ENCODE measurements at places on chromosomes 13 and 19.
A peak's percentile ranks its signal among the peaks of the same experiment; 100 is the strongest.

DNA sequence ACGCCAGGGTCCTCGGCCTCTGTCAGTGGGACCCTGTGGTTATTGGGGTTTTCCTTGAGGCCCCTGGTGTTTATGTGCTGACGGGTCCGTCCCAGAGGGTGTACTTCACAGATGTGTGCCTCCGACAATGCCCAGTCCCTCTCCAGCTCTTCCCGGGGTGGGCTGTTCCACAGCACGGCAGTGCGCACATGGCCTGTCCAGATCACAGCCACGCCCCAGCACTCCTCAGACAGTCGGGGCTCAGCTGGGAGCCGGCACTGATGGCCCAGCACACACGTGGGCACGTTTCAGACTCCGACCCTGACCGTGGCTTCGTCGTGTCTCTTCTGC lies 16.9 kb upstream of the F7 start:
- no peak for DNase-seq

GRCh38 chr19:3304871-3305423 lies 61.4 kb upstream of the NFIC start:
- DNase-seq: no peak

DNA sequence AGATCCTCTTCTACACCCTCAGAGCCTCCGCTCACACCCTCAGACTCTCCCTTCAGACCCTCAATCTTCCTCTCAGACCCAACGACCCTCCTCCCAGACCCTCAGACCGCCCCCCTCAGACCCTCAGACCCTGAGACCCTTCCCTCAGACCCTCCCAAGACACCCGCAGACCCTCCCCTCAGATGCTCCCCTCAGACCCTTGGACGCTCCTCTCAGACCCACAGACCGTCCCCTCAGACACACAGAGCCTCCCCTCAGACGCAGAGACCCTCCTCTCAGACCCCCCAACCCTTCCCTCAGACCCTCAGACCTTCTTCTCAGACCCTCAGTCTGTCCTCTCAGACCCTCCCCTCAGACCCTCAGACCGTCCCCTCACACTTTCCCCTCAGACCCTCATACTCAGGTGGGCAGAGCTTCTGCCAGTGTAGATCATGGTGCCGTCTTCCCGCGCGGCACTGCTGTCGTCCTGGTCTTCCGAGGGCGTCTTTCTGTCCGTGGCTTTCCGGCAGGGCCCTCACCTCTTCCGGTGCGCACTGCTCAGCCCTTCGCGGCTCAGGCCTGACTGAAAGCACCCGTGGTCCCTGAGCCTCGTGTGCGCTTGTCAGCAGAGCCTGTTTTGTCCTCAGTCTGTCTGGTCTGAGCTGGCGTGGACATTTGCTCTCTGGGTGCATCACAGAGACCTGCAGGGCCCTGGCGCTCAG lies 18.9 kb upstream of the TFDP1 start:
- DNase-seq: no peak

GRCh38 chr13:66659701-66660467 lies 570.3 kb downstream of the PCDH9 start:
- DNase-seq: no peak

DNA sequence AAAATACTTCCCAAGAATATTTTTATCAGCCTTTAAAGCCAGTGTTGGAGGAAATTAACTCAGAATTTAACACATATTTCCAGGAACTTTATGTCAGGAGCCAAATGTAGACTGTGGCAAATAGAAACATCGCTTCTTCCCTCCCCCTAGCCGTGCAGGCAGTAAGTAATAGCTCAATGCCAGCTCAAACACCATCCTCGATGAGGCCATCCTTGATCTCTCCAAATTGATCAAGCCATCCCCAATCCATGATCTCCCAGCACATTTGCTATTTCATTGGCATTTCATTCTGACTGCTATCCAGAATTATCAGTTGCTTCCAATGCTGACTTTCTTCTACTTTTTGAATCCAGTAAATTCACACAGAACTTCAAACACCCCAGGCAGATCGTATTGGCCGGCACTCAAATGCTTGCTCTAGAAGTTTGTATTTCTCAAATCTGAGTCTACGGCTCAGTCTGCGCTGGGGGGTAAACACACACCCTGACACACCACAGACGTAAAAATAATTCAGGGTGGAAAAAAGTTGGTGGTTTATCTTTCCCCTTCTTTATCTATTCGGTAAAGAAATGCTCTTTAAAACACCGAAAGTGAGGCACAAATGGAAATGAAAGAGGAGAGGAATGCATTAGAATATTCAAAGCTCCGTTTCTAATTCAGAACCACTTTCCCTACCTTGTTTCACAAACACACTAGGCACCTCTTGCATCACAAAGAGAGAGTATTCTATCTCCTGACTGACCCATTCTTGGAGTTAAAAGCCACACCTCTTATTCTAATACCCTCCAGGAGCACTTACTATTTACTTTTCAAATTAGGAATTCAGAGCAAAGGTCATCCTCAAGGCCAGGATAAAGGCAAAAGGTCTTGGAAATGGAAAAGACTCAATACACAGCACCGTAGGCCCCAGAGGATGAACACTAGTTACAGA lies 991 bp downstream of the OBI1 start:
- DNase-seq: no peak

GRCh38 chr19:18008814-18009213 lies 844 bp downstream of the ARRDC2 start:
- no peak for DNase-seq

- DNase-seq: no peak
Observed at GRCh38 chr13:75579529-75579928, 29.9 kb downstream of the UCHL3 start.

DNA sequence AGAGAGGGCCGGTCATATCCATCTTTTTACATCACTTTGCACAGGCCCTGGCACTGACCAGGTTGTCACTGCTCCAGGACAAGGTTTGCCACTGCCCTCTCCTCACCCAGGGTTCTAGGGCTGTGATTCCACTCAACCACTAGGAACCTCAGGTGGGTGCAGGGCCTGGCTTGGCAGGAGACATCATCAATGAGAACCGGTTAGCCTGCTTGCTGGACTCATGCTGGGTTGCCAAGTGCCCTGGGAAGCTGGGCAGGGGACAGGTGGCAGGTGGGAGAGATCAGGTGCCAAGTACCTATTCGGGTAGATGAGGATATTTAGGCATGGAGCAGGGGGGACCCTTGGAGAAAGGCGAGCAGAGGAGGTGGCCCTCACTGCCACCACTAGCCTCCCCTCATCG lies 4.2 kb upstream of the CERS4 start:
- DNase-seq: no peak

- DNase-seq: peak; percentile 15
Observed at GRCh38 chr13:51714663-51715168, 89.2 kb downstream of the DHRS12 start.

DNA sequence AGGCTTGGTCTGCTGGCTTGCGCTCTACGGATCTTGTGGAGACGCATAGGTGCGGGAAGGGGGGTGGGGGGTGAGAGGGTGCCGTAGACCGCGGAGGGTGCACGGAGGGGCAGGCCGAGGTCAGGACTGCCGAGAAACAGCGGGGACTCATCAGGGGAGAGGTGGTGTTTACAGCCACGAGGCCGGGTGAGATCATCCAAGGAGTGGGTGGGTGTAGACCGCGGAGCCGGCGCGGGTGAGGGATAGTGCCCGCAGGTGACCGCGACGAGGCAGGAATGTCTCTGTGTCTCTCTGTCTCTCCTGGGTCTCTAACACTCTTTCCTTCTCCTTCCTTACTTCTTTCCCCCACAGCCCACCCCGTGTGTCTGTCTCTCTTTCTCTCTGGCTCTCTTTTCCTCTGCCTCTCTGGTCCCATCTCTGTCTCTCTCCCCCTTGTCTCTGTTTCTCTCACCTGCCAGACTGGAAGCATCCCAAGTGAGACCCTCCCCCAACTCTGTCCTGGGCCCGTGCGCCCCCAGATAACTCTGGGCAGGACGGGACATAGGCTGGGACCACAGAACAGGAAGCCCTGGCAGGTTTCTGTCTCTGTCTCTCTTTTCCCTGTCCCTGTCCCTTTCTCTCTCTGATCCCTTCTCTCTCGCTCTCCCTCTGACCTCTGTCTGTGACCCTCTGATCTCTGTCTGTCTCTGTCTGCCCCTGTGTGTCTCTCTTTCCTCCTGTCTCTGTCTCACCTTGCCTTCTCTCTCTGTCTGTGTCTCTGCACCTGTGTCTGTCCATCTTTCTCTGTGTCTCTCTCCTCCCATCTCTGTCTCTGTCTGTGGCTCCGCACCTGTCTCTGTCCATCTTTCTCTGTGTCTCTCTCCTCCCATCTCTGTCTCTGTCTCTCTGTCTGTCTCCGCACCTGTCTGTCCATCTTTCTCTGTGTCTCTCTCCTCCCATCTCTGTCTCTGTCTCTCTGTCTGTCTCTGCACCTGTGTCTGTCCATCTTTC lies 1.8 kb upstream of the KLK4 start:
- no peak for DNase-seq

GRCh38 chr19:17457616-17458015 lies 3.1 kb downstream of the NXNL1 start:
- no peak for DNase-seq

DNA sequence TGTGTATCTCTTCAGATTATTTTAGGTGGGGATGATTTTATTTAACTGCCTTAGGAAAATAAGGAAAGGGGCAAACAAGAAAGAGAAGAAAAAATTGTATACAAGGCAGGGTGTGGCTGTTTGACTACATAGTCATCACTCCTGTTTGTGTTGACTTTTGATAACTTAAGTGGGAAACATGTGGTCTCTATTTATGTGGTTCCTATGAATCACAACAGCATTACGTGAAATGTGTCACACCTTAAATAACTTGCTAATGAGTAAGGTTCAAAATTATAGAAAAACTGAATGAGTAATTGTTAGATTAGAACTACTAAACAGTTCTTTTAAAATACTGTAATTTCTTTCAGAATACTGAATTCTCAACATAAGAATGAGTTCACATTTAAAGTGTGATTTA lies 69.3 kb downstream of the LMO7 start:
- DNase-seq: no peak

DNA sequence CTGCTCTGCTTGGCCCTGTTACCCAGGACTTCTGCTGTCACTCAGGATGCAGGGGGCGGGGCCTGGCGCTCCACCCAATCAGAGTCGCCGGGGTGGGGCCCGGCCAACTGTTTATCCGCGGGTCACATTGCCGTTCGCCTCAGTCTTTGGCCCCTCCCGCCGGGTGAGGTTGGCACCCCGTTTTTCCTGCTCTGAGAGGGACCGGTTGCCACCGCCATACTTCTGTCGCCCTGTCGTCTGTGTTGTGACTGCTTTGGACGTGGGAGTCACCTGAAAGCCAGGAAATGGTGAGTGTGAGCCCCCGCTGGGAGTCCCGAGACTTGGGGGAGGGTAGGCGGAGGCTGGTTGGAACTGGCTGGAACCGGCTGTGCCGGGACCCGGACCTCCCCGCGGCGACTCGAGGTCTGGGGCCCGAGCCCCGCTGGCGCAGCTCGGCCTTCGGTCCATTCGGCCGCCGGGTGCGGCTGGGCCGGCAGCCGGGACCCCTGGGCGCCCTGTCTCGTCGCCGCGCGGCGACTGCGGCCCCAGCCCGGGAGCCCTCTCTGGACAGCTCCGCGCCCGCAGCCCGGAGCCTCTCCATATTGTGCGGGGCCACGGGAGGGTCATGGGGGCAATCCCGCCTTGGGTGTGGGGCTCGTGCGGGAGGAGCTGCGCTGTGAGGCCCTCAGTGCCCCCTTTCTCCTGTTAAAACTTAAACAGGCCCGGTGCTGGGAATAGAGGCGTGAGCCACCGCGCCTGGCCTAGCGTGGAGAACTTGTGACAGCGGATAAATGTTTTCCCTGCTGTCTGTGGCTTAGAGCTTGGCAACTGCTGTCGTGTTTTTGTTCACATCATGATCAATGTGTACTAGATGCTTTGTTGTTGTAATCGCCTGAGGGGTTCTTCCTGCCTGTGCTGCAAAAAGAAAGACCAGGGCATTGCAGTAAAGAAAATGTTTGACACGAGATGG lies at the start of gene ZNF844:
ZNF844 (plus strand) TSS at position 142 of the 949 bp plus-strand sequence; CDS start at position 285, 143 bp downstream.
- peak; percentile 38 for DNase-seq

GRCh38 chr13:74258961-74259360 lies 124.8 kb upstream of the KLF12 start:
- no peak for DNase-seq

GRCh38 chr13:113049521-113049941 lies 56.1 kb upstream of the F7 start:
- no peak for DNase-seq

DNA sequence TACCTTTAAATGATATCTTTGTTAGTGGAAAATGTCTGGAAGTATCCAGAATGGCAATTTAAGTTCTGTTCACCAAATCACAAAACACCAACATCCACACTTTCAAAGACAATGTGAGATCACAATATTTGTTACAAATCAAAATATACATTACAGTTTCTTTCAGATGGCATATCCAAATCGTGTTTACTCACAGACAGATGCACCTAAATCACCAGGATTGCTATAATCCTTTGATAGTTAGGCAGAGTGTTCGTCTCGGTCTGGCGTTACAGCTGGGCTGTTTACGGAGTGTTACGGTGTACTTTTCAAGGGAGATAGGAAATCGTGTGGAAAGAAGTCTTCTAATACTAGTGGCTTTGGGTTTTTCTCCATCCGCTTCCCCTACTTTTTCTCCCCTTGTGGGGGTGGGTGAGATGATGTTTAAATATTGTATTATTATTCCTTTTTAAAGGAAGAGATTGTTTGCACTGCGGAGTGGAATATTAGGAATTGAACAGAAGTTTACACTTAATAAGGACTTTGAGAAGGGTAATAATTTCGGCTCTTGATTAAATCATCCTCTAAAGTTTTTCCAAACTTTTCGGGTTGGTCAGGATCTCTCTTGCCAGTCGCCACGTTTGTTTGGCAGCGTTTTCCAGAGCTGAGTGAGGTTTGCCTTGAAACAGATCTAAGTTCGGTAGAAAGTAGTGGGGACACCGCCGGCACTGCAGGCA lies 1.8 kb downstream of the MAB21L1 start:
- DNase-seq: no peak

GRCh38 chr13:37306778-37307544 lies 201.5 kb upstream of the CSNK1A1L start:
- peak; percentile 91 for DNase-seq

DNA sequence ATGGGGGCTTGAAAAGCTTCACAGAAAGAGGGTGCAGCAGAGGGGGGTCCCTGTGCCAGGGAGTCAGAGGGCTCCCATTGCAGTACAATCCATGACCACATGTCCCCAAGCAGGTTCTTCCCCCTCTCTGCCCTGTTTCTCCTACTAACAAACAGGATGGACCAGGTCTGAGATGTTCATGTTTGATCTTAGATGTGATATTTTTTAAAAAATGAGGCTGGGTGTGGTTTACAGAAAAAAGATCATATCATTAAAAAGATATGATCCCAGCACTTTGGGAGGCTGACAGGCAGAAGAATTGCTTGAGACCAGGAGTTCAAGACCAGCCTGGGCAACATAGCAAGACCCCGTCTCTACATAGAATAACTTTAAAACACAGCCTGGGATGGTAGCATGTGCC lies 9.1 kb downstream of the OR7C2 start:
- no peak for DNase-seq

DNA sequence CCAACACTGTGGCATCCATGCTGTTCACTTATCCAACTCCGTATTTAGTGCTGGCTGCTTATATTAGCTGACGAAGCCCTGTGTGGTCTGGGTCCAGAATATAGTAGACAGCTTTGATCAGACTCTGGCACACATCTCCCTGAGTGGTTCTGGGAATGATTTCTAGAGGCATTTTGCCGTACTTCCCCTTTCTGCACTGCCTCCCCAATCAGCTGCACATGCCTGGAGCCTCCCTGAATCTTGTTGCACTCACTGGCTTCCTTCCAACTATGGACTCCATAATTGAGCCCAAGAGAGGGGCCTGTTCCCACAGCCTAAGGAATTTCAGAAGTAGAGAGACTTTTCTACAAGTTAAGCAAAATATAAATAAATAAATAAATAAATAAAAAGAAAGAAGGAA lies 30.4 kb upstream of the PCDH8 start:
- no peak for DNase-seq

- no peak for DNase-seq
Observed at GRCh38 chr19:3995607-3996006, 10.3 kb upstream of the EEF2 start.

Measured in fibroblast of skin of left biceps (primary cell).